Activated CD4-positive, CD25-positive, alpha-beta regulatory T cell treated with anti-CD3 and anti-CD28 coated beads, Interleukin-2, amount 50 U/mL, for 72 hours (primary cell): ENCODE measurements at places on chromosomes 5 and 9.
A peak's percentile ranks its signal among the peaks of the same experiment; 100 is the strongest.

- DNase-seq, result peak; percentile 33
Observed at GRCh38 chr9:15211160-15211814, 95.7 kb downstream of the TTC39B start.

DNA sequence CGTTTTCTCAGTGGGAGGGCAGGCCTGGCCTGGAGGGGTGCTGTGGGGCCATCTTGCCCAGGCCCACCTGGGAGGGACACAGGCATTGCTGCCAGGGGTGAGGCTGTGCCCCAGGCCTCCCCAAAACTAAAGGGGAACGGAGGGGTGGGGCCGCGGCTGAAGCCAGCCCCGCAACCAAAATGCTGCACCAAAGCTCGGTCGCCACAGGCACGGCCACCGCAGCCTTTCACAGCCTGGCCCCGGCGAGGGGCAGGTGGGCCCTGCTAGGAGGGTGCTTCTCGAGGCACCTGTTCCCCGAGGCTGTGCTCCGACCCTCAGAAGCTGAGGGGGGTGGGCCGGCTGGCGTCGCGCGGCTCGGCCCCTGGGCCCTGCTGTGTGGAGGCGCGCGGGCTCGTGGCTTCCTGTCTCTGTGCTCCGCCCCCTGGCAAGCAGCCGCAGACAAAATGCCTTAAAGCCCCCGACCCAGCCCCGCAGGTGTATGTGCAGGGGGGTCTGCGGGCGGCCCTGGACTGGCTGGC, 57.6 kb downstream of the JAK2 start:
- no peak for DNase-seq

- no peak for DNase-seq
Observed at GRCh38 chr9:15592317-15592716, 39.5 kb downstream of the CCDC171 start.

DNA sequence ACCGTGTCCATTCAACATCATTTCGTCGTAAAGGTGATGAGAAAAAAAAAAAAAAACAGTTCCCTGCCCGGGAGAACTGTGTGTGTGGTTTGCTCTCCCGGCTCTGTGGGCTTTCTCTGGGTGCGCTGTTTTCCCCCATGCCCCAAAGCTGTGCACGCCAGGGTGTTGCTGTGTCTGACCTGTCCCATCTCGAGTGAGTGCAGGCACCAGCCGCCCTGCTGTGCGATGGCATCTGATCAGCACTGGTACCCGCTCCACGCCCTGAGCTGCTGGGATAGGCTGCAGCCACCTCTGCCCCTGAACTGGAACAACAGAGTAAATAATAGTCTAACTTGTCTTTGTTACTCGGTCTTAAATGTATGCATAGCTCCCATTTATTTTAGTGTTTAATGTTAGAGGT, 33.3 kb downstream of the CEP72 start:
- DNase-seq, result no peak

DNA sequence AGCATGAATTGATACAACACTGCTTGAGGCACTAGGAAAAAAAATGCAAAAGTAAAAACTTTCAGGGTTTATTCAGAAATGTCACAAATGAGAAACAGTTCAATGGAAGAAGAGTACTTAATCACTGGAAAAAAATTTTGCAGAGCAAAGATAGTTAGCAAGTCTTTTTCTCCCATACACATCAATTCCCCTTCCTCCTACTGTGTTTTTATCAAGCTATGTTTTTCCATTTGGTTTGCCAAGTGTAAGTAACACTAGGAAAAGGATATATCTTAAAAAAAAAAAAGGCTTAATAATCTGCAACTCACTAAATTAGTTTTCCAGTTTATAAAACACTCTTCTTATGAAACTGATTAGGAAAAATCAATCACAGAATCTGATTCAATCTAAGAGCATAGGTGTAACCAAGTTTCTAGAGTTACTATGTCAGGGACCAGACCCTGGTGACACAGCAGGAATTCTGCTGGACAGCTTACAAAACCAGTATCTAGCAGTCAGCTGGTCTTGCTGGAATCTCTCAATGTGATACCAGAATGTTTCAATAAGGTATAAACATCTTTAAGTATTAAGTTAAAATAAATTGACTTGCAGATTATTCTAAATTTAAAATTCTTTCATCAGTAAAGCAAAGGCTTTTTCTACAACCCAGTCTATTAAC, 34.7 kb downstream of the RNF145 start:
- DNase-seq, result no peak

DNA sequence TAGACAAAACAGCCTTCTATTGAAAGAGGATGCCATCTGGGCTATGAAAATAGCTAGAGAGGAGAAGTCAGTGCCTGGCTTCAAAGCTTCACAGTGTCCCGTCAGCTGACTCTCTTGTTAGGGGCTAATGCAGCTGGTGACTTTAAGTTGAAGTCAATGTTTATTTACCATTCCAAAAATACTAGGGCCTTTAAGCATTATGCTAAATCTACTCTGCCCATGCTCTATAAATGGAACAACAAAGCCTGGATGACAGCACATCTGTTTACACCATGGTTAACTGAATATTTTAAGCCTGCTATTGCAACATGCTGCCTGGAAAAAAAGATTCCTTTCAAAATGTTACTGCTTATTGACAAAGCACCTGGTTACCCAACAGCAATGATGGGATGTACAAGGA, 309.1 kb downstream of the NTRK2 start:
- no peak for DNase-seq

DNA sequence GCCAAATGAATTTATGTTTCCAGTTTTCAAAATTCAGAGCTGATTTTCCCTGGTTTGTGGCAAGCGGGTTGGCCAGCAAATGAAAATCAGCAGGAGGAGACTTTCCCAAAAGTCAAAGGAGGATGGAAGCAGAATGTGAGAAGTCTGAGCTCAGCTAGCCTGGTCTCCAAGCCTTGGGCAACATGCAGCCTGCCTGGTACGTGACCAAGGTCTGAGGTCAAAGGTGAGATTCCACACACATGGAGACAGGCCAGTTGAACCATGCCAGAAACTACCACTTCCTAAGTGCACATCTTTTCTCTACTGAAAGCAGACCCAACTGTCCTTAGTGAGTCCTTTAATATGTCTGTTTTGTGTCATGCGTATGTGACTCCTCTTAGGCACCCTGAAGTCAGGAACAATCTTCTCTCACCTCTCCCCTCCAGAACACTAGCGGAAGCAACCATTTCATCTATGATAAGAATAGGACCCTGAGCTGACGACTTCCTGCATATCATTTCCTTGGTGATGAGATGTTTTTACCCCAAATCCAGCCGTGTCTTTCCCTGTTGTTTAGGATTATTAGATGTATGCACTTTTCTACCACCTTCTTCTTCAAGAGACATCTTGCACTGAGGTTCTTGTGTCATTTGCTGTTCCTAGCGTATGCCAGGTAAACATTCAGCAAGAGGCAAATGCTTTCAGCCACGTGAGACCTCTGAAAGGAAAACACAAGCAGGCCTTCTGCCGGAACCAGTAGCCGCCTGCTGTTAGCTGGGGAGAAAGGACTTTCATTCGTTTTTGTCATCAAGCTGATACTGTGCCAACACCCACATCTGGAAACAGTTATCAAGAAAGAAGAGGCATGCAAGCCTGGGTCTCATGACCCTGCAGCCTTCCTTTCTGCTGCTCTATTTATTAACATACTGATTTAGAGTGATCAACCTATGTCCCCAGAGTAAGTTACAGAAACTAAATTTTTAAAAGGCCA, 9.7 kb upstream of the TGFBI start:
- no peak for DNase-seq

DNA sequence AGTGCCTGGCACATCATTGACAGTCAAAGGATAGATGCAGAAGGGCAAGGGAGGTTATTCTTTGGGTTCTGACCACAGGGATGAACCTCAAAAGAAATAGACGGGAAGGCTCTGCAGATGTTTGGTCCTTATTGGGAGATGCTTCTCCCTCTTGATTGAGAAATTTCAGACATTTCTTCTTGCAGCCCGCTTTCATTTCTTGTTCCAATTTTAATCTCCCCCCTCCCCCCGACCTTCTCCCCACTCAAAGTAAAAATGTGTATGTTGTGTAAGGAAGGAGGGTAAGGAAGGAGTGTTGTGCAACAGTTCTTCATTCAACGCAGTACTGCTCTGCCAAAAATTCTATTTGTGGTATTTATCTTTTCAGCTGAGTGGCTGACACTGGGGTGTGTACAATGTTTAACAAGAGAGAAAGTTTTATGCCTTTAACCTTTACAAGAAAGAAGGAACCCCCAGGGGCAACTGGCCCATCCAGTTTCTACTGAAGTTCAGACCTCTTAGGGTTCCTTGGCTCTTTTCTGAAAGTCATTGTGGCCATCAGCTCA, 46.3 kb upstream of the TNFSF15 start:
- no peak for DNase-seq

DNA sequence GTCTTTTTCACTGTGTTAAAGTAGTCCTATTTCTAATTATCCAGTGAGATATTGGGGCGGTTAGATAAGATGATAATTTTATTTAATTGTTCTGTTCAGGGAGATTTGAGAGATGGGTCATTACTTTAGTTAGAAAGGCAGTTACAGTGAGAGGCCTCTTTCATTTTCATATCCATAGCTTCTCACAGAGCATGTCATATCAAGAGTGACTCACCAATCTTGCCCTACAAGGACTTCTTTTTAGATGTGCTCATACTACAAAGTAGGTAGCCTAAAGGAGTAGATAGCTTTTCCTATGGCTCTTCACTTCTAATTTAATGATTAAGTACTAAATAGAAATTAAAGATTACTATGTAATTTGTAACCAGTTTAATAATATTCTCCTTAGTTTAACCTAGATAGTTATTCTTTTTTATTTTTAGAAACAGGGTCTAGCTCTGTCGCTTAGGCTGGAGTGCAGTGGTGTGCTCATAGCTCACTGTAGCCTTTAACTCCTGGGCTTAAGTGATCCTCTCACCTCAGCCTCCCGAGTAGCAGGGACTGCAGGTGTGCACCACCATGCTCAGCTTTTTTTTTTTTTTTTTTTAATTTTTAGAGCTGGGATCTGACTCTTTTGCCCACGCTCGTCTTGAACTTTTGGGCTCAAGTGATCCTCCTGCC, 71.0 kb downstream of the FER start:
- DNase-seq, result no peak

GRCh38 chr5:140432916-140433315, 31.3 kb downstream of the ANKHD1 start:
- no peak for DNase-seq

GRCh38 chr5:133927300-133928180, 40.9 kb downstream of the C5orf15 start:
- DNase-seq, result no peak
